ENCODE measurements at places on chromosomes 6 and 20.

DNA sequence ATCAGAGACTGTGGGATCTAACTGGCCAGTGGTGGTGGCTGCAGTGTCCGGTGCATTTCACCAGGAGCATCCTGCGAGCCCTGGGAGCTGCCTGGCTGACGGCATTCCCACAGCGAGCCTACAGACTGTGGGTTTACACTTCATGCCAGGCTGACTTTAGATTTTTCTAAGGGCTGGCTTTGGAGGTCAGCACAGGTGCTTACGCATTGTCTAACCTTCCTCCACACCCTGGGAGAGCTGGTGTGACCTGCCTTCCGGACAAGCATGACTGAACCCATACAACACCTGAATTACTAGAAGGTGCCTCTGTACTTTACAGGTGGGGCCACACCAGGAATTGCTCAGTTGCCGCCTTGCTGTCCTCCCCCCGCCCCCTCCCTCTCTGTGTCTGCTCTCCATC is 96.2 kb downstream of the RREB1 start:
- DNase-seq = no peak

GRCh38 chr6:52317841-52318581 is 33.5 kb upstream of the MCM3 start:
- DNase-seq = no peak

GRCh38 chr6:7904654-7905319 is 5.8 kb downstream of the TXNDC5 start:
- no peak for DNase-seq

- DNase-seq = no peak
These were observed 47.2 kb downstream of the TRERF1 start for GRCh38 chr6:42404484-42404883.

DNA sequence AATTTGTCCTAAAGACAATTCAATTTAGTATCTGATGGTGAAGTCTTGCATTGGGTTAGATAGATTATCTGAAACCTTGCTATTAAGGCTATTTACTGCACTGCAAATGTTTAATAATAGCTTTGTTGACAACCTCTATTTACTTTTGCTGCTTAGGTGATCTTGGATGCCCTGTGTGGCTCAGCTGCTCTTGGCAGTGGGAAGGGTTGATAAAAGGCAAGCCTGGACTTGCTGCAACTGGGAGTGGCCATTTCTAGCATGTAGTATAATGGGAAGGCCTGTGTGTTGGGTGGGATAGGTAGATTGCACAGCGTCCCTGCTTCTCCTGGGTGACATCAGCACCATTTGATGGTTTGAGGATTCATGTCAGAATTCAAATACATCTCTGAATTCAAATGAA is 49.1 kb downstream of the ARMC2 start:
- DNase-seq = no peak

GRCh38 chr6:158184608-158185007 is 16.5 kb downstream of the GTF2H5 start:
- no peak for DNase-seq

Measured in CD4-positive, alpha-beta T cell treated with Interleukin-1 beta for 1 hour (primary cell).